ENCODE measurements at places on chromosomes 12 and 14.

GRCh38 chr14:90674716-90675115 is 141.5 kb downstream of the TTC7B start:
- no peak for DNase-seq

GRCh38 chr12:106879612-106880011 is 76.1 kb upstream of the TMEM263 start:
- no peak for DNase-seq

DNA sequence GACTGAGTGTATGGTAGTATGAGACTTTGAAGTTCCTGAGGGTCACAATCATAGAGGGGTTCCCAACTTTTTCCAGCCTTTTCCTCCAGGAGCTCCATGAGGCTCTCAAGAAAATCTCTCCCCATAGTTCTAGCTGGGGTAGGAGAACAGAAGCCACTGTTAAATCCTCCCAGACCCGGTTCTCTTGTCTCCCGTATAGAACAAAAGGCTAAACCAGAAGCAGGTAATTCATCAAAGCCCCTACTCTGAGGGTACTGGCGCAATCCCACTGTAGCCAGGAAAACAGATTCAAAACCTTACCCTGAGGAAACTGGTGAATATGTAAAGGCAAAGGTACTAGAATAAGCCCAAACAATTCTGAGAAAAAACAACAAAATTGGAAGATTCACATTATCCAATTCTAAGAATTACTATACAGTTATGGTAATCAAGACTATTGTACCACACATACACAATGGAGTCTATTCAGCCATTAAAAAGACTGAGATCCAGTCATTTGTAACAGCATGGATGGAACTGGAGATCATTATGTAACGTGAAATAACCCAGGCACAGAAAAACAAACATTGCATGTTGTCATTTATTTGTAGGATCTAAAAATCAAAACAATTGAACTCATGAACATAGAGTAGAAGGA is 20.5 kb downstream of the OR8S1 start:
- DNase-seq: no peak

DNA sequence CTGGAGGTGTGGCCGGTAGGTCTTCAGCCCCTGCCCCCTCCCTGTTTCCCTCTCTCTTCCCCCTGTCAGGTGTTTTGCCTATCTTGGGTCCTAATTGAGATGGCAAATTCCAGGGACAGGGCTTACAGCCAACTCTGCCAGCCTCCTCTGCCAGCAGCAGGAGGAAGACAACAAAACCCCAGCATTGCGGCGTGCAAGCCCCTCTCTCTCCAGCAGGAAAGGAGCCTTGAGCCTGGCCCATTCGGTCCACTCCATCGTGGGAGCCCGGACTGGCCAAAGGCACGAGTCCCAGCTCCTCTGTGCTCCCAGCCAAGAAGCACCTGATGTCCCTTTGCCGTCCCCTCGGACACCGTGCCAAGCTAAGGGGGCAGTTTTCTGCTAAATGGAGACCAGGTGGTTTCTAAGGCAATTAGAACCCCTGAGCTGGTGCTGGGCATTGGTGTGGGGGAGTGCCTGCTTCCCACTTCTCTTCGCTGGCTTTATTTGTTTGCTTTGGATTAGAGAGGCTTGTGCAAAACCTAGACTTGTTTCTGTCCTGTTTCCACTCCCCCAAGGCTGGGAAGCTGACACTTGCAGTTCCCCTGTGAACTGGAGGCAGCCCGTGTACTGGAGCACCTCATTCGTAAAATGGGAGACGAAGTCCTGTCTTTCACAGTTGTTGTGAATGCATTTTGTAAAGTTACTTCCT is 57.1 kb upstream of the LHX5 start:
- DNase-seq: no peak

DNA sequence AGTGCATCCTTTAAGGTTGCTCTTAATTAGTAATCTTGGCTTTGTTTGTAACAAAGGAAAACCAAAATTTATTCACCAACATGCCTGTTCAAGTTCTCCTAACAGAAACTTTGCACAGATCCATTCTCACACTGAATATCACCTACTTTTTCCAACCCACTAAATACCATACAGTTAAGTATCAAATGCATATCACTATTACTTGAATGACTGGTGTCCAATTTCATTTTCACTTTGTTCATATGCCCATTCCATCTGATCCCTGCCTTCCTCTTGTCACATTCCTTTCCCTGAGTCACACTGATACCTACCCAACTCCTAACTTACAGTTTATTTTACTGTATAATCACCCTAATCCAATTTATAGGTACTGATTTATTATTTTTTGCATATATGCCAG is 286.4 kb downstream of the NELL2 start:
- DNase-seq: no peak

GRCh38 chr12:27852742-27853141 is 72.7 kb upstream of the MANSC4 start:
- DNase-seq: no peak

- peak; percentile 54 for DNase-seq
Observed at GRCh38 chr12:93766796-93767523, 89.8 kb downstream of the CRADD start.

DNA sequence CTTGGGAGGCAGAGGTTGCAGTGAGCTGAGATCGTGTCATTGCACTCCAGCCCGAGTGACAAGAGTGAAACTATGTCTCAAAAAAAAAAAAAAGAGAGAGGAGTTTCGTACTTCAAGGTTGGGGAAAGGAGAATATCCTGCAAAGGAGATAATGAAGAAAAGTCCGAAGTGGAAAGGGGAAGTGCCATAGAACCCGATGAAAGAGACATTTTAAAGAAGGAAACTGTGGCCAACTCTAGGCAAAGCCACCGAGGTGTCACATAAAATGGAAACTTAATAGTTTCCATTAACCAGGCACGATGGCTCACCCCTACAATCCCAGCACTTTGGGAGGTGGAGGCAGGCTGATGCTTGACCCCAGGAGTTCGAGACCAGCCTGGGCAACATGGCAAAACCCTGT is 15.0 kb upstream of the LTBP2 start:
- peak; percentile 71 for DNase-seq

GRCh38 chr14:50320283-50320682 is 8.2 kb downstream of the DMAC2L start:
- DNase-seq: no peak

DNA sequence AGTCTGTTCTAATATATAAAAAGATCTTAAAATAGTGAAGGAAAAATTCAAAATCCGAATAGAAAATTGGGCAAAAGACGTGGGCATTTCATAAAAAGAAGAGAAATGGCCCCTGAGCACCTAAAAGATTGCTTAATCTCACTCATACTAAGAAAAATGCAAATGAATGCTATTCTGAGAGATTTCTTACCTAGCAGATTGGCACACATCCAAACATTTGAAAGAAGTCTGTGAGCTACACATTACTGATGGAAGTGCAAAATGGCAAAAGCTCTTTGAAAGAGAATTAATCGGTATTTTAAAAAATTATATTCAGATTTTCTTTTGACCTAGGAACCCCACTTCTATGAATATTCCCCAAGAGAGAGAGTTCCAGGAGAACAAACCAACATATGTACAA is 280.4 kb upstream of the GARIN6 start:
- no peak for DNase-seq

GRCh38 chr12:105267711-105268110 is 31.7 kb upstream of the APPL2 start:
- no peak for DNase-seq

DNA sequence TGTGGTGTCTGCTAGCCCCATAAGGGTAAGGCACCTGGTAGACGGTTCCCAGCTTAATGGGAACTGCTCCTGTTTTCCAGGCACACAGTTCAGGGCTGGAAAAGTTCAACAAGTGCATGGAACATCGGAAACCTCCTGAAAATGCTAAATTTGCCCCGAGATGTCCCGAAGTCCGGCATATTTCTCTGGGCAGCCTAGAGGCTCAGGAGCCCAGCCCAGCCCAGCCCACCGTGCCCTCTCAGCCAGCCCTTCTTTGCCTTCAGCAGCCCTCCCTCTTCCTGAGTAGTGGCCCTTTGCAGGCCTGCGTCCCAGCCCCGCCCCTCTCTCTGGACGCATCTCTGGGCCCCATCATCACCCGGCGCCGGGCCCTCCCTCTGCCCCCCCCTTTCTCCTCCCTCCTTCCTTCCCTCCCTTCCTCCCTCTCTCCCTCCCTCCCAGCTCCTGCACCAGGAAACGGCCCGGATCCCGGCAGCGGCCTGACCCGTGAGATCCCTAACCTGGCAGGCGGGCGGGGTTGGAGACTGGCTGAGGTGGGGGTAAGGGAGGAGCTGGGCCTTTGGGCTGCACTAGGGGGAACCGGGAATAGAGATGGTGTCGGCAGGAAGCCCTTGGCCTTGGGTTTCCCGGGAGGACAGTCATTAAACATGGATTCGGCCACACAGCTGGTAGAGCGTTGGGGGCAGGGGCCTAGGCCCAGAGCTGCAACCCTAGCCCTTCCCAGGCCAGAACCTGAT is at the start of gene BCL2L2:
TSS of gene BCL2L2 (plus strand) at position 422 of the 734 bp plus-strand sequence. CDS start 935 bp downstream, outside the sequence.
- peak; percentile 89 for DNase-seq

DNA sequence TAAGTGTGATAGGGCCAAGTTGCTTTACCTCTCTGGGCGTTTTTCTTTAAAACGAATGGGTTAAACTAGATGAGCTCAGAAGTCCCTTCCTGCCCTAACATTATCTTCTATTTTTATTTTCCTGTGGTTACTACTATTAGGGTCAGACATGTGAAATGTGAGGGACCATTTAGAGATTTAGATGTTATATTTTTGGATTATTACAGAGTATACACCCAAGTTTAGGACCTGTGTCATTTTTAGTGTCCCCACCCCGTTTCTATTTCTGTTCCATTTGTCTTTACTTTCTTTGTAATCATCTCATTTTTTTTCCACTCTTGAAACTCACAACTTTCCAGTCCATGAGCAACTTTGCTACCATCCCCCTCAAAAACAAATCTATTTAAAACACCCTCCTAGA is 56.3 kb downstream of the SLC4A8 start:
- DNase-seq: no peak

DNA sequence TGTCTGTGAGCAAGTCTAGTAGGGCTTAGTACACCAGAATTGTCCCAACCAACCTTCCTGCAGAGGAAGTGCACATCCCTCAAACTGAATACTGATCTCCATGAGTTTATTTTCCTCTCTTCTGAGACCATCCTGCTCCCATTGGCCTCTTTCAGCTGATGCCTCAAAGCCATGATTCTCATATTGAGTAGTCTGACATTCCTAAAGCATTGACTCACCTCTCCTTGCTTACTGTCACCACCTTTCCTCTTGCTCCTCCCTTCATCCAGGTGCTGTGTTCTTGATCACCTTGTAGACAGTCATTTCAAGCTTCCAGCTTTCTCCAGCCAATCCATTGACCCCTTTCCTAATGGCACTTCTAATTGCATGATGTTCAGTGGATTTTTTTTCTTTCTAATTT is 583.7 kb upstream of the USP15 start:
- no peak for DNase-seq

DNA sequence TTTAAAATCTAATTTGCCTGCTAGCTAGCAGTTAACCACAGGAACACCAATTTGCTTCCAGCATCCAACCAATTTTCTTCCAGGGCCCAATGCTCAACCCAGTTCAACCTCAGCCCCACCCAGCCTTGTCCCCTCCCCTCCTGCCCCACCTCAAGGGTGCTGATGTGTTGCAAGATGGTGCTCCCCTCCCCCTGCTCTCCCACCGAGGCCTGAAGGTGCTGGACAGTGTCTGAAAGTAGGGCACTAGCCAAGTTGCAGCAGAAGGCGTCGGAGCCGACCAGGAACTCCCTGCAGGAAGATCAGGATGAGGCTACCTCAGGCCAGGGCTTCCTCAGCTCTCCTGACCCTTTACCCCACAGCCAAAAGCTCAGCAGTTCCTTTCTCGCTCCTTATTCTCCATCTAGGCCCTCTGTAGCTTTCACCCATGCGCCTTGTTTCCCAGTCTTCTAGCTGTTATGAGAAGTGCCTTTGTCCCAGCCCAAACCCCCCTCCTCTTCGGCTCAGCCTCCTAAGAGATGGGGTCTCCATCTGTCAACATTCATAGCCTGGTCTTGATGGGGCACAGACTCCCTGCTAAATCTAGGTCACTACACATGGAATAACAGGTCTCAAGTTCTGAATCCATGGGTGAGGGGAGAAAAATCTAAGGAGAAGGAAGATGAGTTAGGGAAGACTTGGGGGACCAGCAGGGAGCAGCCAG is 3.6 kb downstream of the STAT6 start:
- no peak for DNase-seq

DNA sequence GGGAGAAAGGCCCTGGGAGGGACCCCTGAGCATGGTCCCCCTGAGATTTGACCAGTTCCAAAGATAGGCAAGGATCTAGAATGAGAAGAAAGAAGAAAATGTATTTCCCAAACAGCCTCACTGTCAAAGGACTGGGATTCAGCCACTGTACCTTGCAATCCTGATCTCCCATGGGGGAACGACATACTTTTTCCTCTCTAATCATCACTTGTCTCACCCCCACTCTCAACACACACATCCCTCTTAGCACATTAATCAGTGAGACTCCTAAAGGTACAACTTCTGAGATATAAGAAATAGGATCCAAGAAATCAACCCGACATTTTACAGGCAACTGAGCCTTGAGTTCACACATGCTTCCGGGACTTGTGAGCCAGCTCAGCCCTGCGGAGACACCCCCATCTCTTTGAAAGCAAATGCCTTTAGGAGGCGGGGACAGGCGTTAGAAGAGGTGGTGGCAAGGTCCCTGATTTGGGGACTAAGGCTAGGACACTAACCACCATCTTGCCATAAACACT is 1.4 kb downstream of the MAP3K9 start:
- no peak for DNase-seq
